ENCODE measurements at places on chromosomes 6 and 20.

GRCh38 chr6:116011520-116011919, 49.2 kb downstream of the FRK start:
- no peak for ATAC-seq

DNA sequence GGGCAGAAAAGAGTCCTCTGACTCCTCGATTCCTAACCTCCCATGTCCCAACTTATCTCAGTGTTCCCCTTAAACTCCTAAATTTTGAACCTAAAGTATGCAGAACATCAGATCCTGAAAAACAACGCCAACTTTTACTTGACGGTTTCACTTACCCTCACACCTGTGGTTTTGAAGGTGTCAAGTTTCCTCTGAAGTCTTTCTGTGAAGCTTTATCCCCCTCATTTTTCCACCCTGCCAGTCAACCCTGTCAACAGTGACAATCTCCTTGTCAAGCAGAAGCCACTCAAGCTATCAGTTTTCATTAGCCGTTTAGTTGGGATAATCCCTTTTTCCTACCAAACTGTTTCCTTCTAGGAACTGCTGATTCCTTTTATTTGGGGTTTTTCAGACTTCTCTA, 245.4 kb upstream of the PREP start:
- ATAC-seq: no peak

DNA sequence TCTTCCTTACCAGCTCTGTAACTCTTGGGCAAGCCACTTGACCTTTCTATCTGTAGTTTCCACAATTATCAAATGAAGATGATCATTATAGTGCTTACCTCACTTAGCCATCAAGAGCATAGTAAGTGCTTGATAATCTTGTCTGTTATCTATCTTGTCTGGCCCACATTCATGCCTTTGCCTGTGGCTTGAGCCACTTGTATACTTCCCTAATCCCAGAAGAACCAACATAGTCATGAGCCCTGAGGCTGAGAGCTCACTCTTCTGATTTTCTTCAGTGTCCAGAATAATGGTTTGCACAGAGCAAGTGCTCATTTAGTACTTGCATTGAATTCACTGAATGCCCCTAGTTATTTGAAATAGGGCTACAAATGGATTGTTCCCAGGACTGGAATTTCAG, 108.2 kb downstream of the SASH1 start:
- ATAC-seq: no peak

DNA sequence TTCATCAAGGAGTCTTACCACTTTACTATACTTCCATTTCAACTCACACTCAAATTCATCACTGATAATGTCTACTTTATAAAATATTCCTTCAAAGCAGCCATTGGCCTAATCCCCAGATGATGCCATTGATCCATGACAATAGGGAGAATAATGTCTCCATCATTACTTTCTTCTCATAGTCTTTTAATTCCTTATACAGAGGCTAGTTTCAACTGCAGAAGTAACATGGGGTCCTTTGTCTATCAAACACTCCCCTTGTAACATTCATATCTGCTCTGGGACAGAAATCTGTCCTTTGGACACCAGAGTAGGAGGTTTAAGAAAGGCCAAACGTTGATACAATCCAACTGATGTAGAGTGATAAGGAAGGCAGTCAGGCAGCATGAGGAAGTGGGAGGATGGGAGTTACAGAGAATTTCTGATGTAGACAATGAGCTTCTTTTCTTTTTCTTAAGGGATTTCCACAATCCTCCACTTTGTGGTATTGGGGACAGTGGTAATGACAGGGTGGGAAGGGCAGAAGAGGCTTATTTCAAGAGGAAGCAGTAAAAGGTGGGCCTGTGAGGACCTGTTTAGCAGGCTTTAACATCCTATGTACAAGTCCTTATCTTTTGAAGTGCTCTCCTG, 18.9 kb upstream of the HLA-DOA start:
- ATAC-seq: no peak

- ATAC-seq: no peak
Measured at GRCh38 chr6:15429141-15430110, 183.6 kb downstream of the JARID2 start.

- ATAC-seq: peak; percentile 42
Measured at GRCh38 chr6:36897609-36898008, 11.9 kb downstream of the C6orf89 start.

- no peak for ATAC-seq
Measured at GRCh38 chr6:32972353-32973143, 4.2 kb downstream of the BRD2 start.

GRCh38 chr20:60761056-60761455, 491.0 kb upstream of the CDH4 start:
- ATAC-seq: no peak

DNA sequence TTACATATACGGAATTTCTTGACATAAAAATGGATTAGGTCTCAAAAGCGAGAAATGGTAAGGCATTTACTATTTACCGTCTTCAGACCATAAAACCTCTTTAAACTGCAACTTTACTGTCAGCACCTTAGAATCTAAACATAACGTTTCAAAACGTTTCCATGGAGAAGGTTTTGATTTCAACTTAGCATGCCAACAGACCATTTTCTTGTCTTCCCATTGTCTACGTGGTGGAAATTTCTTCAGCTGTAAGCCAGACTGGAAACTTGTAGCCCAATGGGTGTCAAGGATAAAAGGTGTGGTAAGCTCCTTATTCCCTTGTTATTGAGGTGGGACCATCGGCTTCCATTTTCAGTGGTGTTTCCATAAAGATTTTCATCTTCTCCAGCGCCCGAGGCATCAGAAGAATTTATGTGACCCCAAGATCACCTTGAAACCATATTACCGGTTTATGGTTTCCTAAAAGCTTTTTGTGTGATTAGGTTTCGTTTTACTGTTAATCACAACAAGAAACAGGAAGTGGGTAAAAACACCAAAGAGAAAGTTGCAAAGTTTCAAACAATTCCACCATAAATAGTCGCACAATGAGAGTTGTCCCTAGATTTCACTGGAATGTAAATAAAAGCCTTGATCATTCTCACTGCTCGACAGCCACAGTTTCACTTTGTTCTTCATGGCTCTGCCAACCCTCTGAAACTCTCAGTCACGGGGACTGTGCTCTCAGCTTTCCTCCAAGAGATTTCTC, 63.0 kb upstream of the CD2AP start:
- ATAC-seq: peak; percentile 67

- ATAC-seq: peak; percentile 50
Measured at GRCh38 chr20:48846516-48847492, 19.0 kb upstream of the PREX1 start.

DNA sequence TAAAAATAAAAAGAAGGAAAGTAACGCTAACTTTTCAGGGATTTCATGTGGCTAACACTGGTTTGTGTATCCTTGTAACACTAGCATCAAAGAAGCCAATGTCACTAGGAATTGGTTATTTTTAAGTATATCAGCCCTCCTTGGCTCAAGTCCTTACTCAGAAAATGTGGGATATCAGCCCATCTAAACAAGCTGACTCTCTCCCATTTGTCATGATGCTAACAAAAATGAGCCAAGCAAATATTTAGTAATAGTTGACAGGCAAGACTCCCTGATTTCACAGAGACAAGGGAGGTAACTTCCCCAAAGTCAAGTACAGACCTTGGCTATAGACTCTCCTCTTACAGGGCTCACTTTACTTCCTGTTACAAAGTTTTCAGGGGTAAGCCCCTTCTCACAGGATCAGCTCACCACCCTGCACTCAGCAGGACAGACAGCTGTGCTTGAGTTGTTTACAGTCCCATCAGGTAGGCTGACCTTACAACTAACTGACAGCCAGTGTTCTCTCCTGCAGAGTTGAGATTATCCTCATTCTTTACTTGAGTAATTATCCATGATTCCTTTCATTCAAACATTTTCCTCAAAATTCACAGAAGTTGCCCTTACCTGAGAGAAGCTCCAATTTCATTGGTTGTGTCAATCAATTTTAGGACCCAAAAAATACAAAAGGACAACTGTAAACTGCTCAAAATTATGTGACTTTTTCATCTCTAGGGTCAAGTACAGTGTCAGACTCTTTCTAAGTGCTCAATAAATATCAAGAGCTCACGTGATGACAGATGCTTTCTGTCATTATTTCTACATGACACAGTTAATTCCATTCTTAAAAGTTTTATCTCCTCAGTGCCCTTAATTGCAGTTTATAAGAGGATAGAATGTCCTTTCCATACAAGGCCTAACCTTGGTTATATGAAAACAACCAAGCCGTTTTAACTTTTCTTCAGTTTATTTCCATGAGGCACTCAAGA, 38.1 kb upstream of the BMP5 start:
- no peak for ATAC-seq

DNA sequence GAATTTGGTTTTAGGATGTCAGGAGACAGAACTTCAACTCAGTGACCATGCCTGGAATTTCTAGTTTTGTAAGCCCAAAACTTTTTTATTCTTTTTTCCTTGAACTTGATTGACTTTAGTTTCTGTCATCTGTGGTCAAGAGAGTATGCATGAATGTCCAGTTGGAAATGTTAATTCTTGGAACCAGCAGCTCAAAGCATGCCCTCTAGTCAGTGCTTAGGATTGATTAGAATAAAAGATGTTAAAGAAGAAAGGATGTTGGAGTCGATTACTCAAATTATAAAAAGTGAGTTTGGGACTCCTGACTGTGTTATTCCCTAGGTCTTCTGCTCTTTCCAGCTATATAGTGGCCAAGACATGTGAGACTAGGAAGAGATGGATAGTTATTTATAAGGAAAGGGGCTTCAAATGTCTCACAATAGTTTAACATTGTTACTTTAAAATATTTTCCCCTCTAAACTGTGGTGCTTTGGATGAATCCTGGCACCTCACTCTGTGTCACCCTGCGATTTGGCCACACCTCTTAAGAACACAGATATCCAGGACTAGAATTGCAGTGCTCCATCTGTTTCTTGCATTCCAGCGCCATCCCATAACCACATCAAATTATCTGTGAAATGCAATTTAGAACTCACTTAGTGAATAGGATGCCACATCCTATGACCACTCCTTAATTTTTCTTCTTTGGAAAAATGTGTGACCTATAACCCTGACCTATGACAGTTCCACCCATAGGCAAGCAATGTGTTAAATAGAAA, 298.5 kb downstream of the EYA4 start:
- ATAC-seq: no peak

GRCh38 chr20:11734431-11734830, 183.3 kb upstream of the BTBD3 start:
- ATAC-seq: no peak

GRCh38 chr6:35161266-35161665, 20.1 kb upstream of the TCP11 start:
- ATAC-seq: peak; percentile 24

DNA sequence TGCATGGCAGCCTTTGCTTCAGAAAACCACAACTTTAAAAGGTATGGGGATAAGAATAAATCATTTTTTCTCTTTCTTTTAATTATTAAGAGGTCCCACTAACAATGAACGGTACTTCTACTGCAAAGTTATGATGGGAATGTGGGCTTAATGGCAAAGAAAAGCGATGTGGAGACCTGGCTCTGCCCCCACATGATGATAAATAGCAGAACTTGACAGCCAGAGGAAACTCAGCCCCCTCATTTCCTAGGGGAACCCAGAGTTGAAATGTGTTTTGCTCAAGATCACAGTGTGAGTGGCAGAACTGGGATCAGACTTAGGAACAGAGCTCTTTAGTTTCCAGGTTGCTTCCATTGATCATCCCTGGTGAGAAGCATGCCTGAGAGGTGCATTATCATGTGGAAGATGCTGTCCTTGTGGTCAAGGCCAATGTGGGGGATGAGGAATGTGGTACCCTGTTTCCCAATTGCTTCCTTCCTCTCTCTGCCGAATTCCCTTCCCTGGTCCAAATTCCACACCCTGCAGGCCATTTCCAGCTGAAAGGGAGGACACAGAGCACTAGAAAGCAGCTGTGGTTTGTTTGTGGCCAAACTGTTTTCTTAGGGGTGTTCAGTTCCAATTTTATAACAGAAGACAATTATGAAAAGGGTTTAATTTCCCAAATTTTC, 66.0 kb downstream of the BACH2 start:
- peak; percentile 53 for ATAC-seq

GRCh38 chr20:64258071-64258823, 2.7 kb downstream of the PCMTD2 start:
- ATAC-seq: no peak

DNA sequence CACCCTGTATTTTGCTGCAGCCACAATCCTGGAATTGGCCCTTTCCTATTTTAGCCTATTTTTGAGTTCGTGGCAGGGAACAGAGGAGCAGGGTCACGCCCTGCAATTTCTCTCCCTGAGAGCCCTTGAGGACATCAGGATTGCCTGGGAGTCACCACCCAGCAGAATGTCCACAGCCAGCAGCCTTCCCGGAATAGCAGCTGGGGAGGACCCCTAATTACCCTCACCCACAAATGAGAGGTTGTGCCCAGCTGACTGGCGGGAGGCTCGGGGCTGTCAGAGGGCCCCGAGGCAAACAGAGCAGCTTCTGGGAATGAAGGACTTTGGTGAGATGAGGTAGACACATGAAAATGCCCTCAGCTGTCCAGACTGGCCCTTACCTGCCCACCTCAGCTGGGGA, 165.1 kb downstream of the PREX1 start:
- ATAC-seq: no peak

GRCh38 chr20:39048000-39048696, 86.0 kb downstream of the DHX35 start:
- ATAC-seq: peak; percentile 91

GRCh38 chr6:45415788-45416518, 38.2 kb upstream of the SUPT3H start:
- ATAC-seq: no peak

DNA sequence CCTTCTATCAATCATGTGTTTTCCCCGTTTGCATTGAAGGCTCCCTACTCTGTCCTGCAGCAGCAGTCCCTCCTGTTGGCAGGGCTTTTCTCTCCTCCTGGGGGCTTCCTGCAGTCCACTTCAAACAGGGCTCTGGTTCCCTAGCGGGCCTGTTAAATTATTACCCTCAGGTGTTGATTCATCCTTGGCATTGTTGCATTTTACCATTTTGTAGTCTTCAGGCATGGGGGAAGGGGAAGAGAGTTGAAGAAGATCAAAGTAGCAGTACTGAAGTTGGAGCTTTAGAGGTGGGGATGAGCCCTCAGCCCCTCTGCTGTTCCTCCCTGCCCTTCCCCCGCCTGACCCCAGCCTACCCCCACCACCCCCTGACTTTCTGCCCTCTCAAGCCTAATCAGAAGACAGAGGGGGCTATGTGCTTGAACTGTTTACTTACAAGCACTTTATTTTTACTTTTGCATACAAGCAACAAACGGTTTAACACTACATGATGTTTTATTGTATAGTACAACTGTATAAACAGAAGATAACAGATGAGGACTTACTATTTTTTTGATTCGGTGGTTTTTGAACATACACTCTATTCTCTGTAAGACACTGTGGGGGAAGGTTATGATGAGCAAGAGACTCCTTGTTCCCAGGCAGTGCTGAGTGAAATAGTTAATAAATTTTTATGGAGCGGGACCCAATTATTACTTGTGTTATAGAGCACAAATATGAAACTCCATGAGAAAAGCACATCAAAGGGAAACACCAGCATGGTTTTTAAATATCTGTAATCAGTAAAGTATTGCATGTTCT, 169.7 kb downstream of the EYA4 start:
- ATAC-seq: no peak

Data from SK-N-SH treated with all-trans-retinoic acid at 6 μM for 48 hours (cell line).